ENCODE measurements at places on chromosomes 4 and X.

- no peak for DNase-seq
Measured at GRCh38 chrX:39145859-39146258, 344.6 kb downstream of the MID1IP1 start.

GRCh38 chr4:62797221-62797620 lies 1597.1 kb downstream of the ADGRL3 start:
- DNase-seq = no peak

DNA sequence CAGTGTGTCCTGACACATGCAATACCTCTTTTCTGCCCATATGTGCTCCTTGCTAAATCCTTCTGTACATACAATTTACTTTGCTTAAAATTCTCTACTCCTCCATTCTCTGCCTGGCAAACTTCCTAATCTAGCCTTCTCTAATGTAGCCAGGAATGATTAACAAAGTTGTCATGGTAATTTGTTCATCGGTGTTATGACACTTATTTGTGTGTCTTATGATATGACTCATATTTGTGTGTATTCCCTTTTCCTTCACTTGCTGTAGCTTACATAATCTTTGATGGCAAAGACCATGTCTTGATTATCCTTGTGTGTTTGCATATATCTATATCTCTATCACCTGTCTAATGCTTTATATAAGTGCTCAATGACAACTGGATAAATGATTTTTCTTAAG lies 133.3 kb downstream of the COL25A1 start:
- DNase-seq = no peak

- no peak for DNase-seq
Measured at GRCh38 chrX:66255359-66255967, 91.4 kb downstream of the HEPH start.

DNA sequence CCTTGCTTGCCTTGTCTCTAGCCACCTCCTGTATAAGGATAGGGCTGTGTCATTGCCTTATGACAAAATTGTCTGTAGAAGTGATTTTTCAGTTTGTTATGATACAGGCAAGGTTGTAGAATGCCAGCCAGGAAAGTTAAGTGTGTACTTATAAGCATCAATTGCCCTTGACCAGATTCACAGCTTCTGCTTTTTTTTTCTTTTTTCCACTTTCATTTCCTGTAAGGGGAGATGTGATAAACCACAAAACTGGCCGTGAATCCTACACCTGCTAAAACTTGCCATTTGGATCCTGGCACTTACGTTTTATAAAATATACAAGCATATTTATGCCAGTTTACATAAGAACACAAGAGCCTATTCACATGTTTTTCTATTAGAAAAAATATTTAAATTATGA lies 35.0 kb upstream of the BMPR1B start:
- DNase-seq = peak; percentile 3

DNA sequence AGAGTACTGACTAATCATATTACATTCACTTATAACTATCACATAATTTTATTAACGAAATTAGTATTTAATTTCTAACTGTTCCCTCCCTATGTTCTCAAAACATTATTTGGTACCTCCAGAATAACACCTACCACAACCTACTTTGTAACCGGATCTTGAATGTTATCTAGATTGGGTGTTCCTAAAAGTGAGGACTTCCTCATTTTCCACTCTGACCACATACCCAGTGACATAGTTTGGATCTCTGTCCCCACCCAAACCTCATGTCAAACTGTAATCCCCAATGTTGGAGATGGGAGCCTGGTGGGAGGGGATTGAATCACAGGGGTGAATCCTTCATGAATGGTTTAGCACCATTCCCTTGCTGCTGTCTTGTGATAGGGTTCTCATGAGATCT lies 21.8 kb downstream of the NR3C2 start:
- DNase-seq = no peak

- no peak for DNase-seq
Measured at GRCh38 chr4:6110681-6111353, 89.5 kb downstream of the JAKMIP1 start.

DNA sequence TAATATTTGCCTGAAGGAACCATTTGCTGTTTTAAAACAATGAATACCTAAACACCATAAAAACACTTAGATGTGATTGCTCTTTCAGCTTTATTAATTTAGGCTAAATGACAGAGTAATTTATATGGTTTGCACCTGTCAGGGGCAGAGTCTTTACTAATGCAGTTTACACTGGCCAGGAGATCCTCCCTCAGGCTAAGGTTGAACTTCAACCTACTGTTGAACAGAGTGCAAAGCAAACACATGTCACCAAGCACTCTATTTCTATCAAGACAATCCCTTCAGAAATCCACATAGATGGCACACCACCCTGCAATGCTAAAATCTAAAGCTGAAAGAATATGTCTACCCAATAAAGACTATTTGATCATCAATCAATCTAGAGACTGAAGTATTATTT lies 147.3 kb downstream of the KLHL13 start:
- no peak for DNase-seq

- no peak for DNase-seq
Measured at GRCh38 chr4:4852591-4853362, 6.7 kb upstream of the MSX1 start.

GRCh38 chr4:77167866-77168265 lies 10.9 kb downstream of the CCNG2 start:
- DNase-seq = no peak

GRCh38 chr4:77044461-77045150 lies 31.2 kb downstream of the CCNI start:
- peak; percentile 43 for DNase-seq
